Stimulated activated CD4-positive, alpha-beta T cell treated with anti-CD3 and anti-CD28 coated beads, Interleukin-12 subunit alpha, Interleukin-12 subunit beta, amount 100 ng/mL, for 4 hours (primary cell): ENCODE measurements at places on chromosomes 2 and 18.

GRCh38 chr2:40483549-40484243 is 31.8 kb upstream of the SLC8A1 start:
- DNase-seq: no peak

DNA sequence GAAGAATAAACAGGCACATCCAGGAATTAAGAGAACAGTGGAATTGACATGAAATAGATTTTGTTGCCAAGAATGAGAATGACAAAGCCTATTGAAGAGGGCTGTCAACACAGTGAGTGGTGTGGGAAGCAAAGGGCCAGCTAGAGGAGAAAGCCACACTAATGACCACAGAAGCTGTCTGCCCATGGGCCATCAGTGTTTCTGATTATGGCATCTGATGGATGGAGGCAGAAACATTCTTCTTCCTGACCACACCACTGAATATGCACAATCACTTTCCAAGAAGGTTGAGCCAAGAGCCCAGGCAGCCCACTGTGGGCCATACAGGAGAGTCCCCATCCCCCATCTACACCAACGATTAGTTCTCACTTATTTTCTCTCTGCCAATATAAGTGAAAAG is 146.0 kb upstream of the SH3BP4 start:
- DNase-seq: no peak

DNA sequence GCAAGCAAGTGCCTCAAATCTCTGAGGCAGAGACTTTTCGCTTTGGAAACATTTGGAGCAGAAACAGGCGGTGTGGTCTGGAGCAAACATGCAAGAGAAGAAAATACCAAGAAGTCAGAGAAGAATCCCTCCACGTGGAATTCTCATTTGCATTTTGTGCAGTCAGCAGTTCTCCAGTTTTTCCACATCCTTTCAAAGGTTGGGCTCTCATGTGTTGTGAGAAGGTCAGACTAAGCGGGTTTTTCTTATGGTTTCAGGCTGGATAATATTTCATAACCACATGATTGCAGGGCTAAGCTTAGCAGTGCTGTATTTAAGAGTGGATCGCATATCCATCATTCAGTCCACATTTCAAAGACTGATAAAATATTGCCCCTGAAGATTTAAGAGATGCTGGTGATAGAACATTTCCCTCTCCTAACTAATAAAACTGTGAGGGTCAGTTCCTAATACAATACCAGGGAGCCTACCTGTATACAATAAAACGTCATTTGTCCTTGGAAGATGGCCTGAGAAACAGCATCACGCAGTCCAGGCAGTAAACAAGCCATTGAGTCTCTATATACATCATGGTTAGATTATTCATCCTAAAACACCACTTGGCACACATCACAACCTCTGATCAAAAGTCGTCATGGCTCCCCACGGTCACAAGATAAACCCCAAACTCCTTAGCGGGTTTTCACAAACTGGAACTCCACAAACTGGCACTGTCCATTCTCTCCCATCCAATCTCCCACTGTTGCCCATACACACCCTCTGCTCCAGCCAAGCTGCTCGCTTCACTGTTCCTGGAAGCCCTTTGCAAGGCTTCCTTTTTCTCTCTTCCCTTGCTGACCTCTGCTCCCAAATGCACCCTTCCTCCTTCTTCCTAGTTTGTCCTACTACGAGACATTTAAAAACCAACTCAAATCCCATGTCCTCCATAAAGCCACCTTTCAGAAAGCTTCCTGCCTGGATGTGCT is 31.5 kb downstream of the ANKRD44 start:
- no peak for DNase-seq

DNA sequence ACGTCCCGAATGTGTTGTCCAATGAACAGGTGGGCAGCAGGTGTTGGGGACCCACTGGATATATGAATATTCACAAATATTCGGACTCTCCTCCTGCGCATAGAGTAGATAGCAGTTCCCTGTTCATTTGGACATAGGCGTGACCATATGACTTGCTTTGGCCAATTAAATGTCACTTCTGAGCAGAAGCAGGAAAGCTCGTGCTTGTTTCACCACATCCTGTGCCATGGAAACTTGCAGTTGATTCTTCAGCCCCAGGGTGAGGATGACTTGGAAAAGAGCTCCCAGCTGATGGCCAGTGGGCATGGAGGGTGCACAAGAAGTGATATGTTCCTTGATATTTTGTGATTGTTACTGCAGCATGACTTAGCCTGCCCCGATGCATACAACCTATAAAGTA is 52.6 kb downstream of the PTPRM start:
- DNase-seq: no peak

- no peak for DNase-seq
Observed at GRCh38 chr2:178082408-178083045, 9.9 kb upstream of the PDE11A start.

- DNase-seq: no peak
Observed at GRCh38 chr18:3689091-3689490, 239.1 kb downstream of the TGIF1 start.

GRCh38 chr2:26786207-26787028 is 562 bp downstream of the CENPA start:
- no peak for DNase-seq

- DNase-seq: peak; percentile 78
Observed at GRCh38 chr2:126776692-126777619, 121.0 kb downstream of the GYPC start.

DNA sequence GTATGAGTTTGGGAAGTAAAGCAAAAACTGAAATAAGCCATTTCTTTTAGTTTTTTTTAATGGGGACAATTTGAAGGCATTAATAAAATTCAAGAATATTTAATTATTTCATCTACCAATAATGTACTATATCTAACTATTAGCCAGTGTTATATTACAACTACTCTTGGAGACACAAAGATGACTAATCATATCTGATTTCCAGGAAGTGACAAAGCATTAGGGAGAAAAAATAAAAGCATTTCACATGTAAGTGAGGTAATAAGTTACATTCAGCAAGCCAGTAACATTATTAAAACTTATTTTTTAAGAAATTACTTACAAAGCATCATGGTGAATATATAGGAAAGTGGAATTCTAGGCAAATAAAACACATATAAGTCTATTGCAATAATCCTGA is 781.3 kb upstream of the NRXN1 start:
- no peak for DNase-seq

GRCh38 chr2:151757861-151758260 is 23.6 kb upstream of the NEB start:
- DNase-seq: no peak

DNA sequence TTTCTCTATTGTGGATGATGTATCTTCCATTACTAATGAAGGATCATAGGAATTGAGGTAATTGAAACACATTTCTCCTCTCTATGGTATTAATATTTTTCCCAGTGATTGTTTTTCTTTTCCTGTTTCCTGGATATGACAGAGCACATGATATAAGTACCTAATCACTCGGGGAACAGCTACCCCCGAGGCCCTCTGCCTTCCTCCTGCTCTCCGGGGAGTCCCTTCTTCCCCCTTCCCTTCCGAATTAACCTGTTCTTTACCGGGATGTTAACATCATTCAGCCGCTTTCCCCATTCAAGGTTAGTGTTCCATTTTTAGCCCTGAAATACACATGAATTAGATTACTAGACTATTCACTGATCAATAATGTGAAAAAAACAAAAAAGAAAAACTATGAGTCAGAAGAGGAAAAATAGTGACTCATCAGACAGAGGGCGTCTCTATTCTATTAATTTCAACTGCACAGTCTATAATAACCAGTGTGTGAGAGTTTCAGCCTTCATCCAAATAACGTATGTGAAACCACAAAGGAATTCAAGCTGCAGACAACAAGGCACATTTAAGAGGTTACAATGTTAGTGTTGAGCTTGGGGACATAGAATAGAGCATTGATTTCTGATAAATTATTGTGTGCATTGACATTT is 450.8 kb downstream of the DLGAP1 start:
- no peak for DNase-seq

- DNase-seq: no peak
Observed at GRCh38 chr2:202814226-202814625, 57.3 kb downstream of the ICA1L start.

GRCh38 chr2:172200495-172201085 is 97.9 kb upstream of the DLX2 start:
- no peak for DNase-seq

DNA sequence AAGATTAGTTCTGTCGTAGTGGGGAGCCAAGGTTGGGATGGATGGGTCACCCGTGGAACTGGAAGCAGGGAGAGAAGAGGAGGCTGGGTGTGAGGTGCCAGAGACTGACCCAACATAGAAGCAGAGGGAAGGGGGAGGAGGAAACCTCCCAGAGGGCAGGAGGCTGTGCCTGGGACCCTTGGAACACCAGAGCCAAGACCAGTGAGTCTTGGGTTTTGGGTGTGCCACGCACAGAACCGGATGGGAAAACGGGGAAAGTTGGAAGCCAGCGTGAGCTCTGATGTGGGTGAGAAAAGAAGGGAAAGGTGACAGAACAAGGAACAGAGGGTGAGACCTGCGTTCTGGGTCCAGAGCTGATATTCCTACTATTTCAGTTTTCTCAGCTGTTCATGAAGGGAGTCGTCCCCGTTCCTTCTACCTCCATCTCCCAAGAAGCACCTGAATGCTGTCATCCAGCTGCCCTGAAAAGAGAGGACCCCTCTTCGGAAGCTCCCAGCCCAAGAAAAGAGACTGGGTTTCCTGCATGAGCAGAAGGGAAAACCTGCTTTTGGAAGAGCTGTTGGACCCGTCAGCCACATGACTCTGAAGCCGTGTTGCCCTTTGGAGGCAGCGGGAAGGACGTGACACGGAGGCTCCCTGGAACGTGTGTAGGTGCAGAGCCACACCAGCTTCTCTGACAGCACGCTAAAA is 250.1 kb downstream of the NDUFA10 start:
- DNase-seq: no peak

DNA sequence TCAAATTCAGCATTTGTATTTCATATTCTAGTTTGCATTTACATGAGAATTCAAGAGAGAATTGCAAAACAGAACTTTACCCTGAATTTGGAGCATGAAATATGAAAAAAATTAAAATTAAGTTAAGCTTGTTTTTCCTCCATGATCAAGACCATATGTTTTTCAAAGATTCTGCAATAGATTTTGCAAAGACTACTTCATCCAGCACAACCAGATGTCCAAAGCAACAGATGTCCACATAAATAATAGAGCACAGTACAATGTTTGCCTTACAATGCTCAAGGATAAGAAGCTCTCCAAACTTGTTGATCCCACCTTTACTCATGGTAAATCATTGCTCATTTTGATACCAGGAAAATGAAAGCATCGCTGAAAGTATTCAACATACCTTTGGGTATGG is 25.6 kb downstream of the FAP start:
- no peak for DNase-seq

- no peak for DNase-seq
Observed at GRCh38 chr2:65165558-65165957, 35.7 kb upstream of the RAB1A start.

GRCh38 chr2:26577442-26578112 is 63.6 kb downstream of the CIB4 start:
- peak; percentile 65 for DNase-seq

GRCh38 chr2:239822146-239822831 is 202.9 kb downstream of the NDUFA10 start:
- no peak for DNase-seq

- no peak for DNase-seq
Observed at GRCh38 chr2:145724311-145724898, 1204.5 kb upstream of the ZEB2 start.

DNA sequence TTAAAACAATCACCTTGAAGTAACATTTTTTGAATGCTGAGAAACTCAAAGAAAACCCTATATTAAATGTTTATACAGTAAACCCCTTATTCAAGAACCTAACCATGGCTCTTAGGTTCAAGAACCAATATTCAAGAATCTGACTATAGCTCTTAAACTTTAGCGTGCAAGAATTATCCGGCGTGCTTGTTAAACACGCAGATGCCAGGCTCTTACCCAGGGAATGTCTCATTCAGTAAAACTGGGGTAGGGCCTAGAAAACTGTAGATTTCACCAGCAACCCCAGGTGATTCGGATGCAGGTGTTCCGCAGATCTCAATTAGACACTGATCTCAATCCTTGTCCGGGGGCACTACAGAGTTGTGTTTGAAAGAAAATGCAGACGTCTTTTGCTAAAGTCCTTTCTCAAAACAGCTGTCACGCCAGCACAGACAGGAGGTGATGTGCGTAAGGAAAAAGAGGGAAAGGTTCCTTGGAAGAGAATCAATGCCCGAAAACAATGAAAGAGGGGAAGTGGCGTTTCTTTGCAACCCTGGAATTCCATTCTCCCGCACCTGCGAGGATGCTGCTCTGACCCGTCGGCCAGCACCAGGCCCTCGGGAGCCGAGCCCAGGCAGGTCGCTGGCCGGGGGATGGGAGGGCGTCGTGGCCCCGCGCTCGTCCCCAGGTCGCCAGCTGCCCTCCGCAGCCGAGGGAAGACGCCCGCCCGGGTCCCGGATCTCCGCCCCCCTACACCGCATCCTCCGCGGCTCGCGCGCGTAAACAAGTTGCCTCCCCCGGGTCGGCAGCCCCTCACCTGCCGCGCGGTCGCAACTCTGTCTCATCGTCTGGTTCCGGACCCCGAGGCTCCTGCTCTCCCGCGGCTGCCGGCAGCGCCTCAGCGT is 851 bp downstream of the EIF2AK3 start:
- peak; percentile 36 for DNase-seq

- no peak for DNase-seq
Observed at GRCh38 chr2:217974389-217975005, 28.3 kb downstream of the TNS1 start.

DNA sequence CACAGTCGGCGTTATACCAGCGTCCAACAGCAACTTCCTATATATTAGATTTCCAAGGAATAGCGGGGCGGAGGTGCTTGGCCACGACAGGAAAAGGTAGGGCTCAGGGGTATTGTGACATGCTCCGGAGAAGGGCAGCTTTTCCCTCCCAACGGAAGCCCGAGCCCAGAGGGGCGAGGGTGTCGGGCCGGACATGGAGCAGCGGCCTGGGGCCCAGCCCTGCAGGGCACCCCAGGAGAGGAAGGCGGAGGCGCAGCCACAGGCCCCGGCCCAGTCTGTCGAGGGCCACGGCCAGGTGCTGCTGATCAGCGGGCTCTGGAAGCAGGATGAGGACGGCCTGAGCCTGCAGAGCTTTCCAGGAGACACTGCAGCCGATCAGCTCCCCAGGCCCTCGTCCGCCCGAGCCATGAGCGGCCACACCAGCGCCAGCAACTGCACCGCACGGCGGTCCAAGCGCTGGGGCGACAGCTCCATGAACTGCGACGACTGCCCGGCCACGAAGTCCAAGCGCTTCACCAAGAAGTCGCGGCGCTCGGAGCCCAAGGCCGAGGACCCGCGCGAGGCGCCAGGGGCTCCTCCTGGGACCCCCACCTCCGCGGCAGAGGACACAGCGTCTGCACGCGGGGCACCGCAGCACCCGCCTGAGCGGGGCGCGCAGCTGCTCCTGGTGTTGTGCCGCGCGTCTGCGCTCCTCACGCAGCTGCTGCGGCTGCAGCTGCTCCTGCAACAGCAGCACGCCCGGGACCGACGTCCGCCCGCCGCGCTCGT is 5.6 kb upstream of the SPATA3 start:
- DNase-seq: no peak

- no peak for DNase-seq
Observed at GRCh38 chr2:101817481-101817880, 120.0 kb downstream of the MAP4K4 start.

GRCh38 chr18:10661317-10661716 is 135.5 kb downstream of the NAPG start:
- DNase-seq: no peak
